CD8-positive, alpha-beta memory T cell (primary cell): ENCODE measurements at places on chromosomes 7 and 10. TPM values are rescaled to one million over a fixed set of nuclear protein-coding genes. Genes with fewer than 3 reads are reported as not detected.

The CALHM1 gene
- total RNA-seq, result not detected

The CDHR3 gene
- 0.55 TPM for total RNA-seq

The DRGX gene
- not detected for total RNA-seq

The SERPINE1 gene
- 0.44 TPM for total RNA-seq

- DNase-seq, result no peak
- H3K27me3 ChIP-seq, result no peaks in the 10 kb centered on the region
- no peaks in the 10 kb centered on the region for H3K4me1 ChIP-seq
- H3K36me3 ChIP-seq, result no peaks in the 10 kb centered on the region
- H3K27ac ChIP-seq, result no peak overlapping the region
These were observed 27.2 kb downstream of the ANKRD16 start for GRCh38 chr10:5862360-5862961.

- no peak overlapping the region for H3K27ac ChIP-seq
- no peaks in the 10 kb centered on the region for H3K4me1 ChIP-seq
- H3K36me3 ChIP-seq, result no peaks in the 10 kb centered on the region
- DNase-seq, result no peak
- no peak overlapping the region for H3K4me3 ChIP-seq
These were observed 7.7 kb upstream of the COBL start for GRCh38 chr7:51324206-51324898.

GRCh38 chr7:80945976-80946375, 27.1 kb upstream of the SEMA3C start:
- no peaks in the 10 kb centered on the region for H3K36me3 ChIP-seq
- no peak overlapping the region for H3K4me3 ChIP-seq
- no peak overlapping the region for H3K27ac ChIP-seq

DNA sequence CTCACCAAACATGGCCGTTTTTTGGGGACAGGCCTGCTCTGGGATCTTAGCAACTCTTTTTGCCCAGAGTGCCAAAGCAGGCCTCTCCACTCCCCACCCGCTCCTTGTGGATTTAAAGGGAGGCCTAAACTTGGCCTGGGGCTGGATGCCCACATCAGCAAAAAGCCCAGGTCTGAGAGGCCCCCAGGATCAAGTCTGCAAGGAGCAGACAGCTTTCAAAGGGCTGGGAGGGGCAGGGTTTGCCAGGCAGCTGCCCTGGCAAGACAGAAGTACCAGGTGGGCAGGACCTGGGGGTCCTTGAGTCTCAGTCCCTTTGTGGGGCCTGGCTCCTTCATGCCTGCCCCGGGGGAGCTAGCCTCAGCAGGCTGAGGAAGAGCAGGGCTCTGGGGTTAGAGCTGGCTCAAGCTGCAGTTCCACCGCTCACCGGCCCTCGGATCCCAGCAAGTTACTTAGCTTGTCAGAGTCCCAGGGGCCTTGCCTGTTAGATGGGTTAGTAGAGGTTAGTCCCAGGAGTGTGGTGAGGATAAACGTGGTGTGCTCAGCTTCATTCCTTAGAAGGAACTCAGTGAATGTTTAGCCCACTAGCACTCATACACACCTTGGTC, 56.2 kb downstream of the ARHGAP22 start:
- H3K27ac ChIP-seq, result no peak overlapping the region
- H3K4me1 ChIP-seq, result no peaks in the 10 kb centered on the region
- no peaks in the 10 kb centered on the region for H3K27me3 ChIP-seq
- H3K36me3 ChIP-seq, result no peaks in the 10 kb centered on the region
- no peak overlapping the region for H3K4me3 ChIP-seq
- no peak for DNase-seq

DNA sequence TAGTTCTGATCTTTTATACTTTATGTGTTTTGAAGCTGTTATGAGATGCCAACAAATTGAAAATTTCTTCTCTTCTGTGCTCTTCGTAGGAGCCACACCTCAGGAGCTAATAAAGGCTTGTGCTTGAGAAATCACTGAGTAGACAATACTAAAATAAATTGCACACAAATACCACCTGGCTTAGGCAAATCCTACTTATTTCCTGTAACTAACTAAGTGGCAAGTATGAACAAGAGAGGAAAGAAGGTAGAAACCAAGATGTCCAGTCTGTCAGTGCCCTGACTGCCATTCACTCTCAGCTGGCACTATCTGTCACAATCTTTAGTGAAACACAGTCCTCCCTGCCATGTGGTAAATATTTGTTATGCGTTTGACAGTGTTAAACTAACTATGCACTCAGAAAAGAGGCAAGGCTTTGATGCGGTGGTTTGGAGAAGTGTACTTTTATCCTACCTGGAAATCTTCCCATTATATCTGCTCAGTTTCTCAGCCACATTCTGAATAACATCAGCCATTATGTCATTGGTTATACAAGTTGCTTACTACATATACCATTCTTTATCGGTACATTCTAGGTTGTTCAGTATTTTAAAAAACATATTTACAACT, 293.4 kb upstream of the VWC2 start:
- H3K4me3 ChIP-seq, result no peak overlapping the region
- no peaks in the 10 kb centered on the region for H3K27me3 ChIP-seq
- H3K27ac ChIP-seq, result no peak overlapping the region
- H3K36me3 ChIP-seq, result no peaks in the 10 kb centered on the region
- DNase-seq, result no peak

DNA sequence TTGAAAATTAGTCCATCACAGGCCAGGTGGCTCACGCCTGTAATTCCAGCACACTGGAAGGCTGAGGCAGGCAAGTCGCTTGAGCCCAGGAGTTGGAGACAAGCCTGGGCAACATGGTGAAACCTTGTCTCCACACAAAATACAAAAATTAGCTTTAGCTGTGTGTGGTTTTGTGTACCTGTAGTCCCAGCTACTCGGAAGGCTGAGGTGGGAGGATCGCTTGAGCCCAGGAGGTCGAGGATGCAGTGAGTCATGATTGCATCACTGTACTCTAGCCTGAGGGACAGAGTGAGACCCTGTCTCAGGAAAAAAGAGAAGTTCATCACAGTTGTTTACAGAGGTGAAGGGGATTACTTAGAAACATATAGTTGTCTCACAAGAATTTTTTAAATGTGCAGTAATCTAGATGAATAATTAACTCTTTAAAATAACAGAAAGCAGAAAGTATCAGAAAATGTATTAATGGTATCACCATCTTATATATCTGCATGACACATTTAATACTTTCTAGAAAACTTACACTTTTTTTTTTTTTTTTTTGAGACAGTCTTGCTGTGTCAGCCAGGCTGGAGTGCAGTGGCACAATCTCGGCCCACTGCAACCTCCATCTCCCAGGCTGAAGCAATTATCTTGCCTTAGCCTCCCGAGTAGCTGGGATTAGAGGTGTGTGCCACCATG, 8.9 kb downstream of the LCOR start:
- no peak overlapping the region for H3K4me3 ChIP-seq
- no peaks in the 10 kb centered on the region for H3K27me3 ChIP-seq
- no peak for DNase-seq
- H3K27ac ChIP-seq, result no peak overlapping the region
- no peaks in the 10 kb centered on the region for H3K36me3 ChIP-seq

- H3K27me3 ChIP-seq, result no peaks in the 10 kb centered on the region
- H3K4me1 ChIP-seq, result no peaks in the 10 kb centered on the region
- no peak for DNase-seq
- no peaks in the 10 kb centered on the region for H3K36me3 ChIP-seq
- H3K27ac ChIP-seq, result no peak overlapping the region
- H3K4me3 ChIP-seq, result no peak overlapping the region
These were observed 151.4 kb downstream of the CDH23 start for GRCh38 chr10:71547876-71548846.

GRCh38 chr10:76453997-76454396, 1022.6 kb downstream of the LRMDA start:
- no peaks in the 10 kb centered on the region for H3K27me3 ChIP-seq
- no peaks in the 10 kb centered on the region for H3K36me3 ChIP-seq
- H3K4me1 ChIP-seq, result no peaks in the 10 kb centered on the region
- H3K4me3 ChIP-seq, result no peak overlapping the region
- H3K27ac ChIP-seq, result no peak overlapping the region

DNA sequence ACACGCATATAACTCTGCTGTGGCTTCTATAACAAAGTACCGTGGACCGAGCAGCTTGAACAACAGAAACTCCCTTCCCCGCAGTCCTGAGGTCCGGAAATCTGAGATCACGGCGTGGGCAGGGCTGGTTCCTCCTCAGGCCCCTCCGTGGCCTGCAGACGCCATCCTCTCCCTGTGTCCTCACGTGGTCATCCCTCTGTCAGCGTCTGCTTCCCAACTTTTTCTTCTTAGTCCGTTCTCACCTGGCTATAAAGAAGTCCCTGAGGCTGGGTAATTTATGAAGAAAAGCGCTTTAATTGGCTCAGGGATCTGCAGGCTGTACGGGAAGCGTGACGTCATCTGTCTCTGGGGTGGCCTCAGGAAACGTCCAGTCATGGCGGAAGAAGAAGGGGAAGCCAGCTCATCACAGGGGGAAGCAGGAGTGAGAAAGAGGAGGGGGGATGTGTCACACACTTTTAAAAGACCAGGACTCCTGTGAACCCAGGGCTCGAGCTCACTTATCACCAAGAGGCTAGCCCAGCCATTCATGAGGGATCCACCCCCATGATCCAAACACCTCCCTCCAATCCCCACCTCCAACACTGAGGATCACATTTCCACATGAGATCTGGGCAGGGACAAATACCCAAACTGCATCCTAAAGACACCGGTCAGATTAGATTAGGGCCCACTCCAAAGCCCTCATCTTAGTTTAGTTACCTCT, 91.2 kb upstream of the INSIG1 start:
- peak overlapping the region; percentile 91 for H3K27ac ChIP-seq
- peak overlapping the region; percentile 70 for H3K4me3 ChIP-seq
- peaks cover 22% of the 10 kb centered on the region for H3K4me1 ChIP-seq
- H3K36me3 ChIP-seq, result no peaks in the 10 kb centered on the region
- DNase-seq, result no peak

GRCh38 chr10:767794-768193, 78.3 kb upstream of the DIP2C start:
- no peak overlapping the region for H3K27ac ChIP-seq
- no peaks in the 10 kb centered on the region for H3K36me3 ChIP-seq
- no peak overlapping the region for H3K4me3 ChIP-seq
- no peaks in the 10 kb centered on the region for H3K4me1 ChIP-seq
- no peaks in the 10 kb centered on the region for H3K27me3 ChIP-seq
- DNase-seq, result no peak

DNA sequence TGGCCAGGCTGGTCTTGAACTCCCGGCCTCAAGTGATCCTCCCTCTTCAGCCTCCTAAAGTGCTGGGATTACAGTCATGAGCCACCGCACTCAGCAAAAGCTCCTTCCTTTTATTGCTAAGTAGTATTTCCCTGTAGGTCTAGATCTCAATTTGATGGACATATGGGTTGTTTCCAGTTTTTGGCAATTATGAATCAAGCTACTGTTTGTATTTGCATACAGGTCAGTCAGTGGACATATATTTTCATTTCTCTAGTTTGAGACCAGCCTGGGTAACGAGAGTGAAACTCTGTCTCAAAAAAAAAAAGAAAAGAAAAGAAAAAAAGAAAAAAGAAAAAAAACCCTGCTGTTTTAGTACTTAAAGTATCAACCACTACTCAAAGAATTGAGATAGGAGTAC, 6.4 kb upstream of the PRKRIP1 start:
- no peak for DNase-seq
- no peak overlapping the region for H3K4me3 ChIP-seq
- no peaks in the 10 kb centered on the region for H3K27me3 ChIP-seq
- no peak overlapping the region for H3K27ac ChIP-seq
- H3K4me1 ChIP-seq, result no peaks in the 10 kb centered on the region
- no peaks in the 10 kb centered on the region for H3K36me3 ChIP-seq

DNA sequence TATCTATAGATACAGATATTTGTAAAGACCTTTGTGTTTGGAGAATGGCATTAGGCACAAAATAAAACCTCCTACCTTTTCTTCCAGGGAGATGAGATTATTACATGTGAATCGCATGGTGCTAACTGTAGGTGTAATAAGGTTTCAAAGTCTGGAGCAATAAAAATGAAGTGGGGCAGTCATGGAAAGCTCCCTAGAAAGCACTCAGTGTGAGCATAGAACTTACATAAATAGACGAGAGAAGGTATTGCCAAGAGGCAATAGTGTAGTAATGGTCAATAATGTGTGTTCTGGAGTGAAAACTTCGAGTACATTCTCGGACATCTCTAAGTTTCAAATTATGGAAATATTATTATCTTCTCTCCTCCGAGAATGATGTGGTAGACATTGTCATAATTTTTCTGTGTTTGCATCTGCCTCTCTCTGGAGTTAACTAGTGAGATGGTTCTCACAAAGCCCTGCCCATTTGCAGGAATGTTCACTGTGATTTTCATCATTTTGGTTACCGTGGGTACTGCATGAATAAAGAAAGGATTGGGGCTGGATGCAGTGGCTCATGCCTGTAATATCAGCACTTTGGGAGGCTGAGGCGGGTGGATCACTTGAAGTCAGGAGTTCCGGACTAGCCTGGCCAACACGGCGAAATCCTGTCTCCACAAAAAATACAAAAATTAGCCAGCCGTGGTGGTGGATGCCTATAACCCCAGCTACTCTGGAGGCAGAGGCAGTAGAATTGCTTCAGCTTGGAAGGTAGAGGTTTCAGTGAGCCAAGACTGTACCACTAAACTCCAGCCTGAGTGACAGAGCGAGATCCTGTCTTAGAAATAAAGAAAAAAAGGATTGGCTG, 10.6 kb downstream of the VIM start:
- peaks cover 22% of the 10 kb centered on the region for H3K4me1 ChIP-seq
- no peak overlapping the region for H3K27ac ChIP-seq
- DNase-seq, result no peak
- H3K36me3 ChIP-seq, result peaks cover 44% of the 10 kb centered on the region
- H3K27me3 ChIP-seq, result no peaks in the 10 kb centered on the region
- H3K4me3 ChIP-seq, result no peak overlapping the region

- no peak overlapping the region for H3K4me3 ChIP-seq
- H3K27me3 ChIP-seq, result no peaks in the 10 kb centered on the region
- no peaks in the 10 kb centered on the region for H3K36me3 ChIP-seq
- H3K4me1 ChIP-seq, result no peaks in the 10 kb centered on the region
- no peak overlapping the region for H3K27ac ChIP-seq
These were observed 29.7 kb downstream of the STOX1 start for GRCh38 chr10:68857005-68857404.

DNA sequence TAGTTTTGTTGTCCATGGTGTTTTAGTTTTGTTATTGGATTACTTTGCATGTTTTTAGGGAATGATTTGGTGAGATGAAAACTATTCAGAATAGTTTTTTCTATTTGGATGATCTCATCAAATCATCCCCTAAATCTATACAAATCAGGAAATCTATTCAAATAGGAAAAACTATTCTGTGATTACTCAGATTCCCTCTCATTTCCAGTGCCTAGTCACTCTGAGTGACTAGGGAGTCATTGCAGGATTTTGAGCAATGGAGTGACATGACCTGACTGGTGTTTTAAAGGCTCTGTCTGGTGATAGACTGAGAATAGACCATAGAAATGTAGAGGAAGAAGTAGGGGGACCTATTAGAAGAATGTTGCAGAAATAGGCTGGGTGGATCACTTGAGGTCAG, 72.4 kb downstream of the TPST1 start:
- H3K4me1 ChIP-seq, result no peaks in the 10 kb centered on the region
- DNase-seq, result no peak
- no peak overlapping the region for H3K27ac ChIP-seq
- no peaks in the 10 kb centered on the region for H3K27me3 ChIP-seq

- H3K4me1 ChIP-seq, result no peaks in the 10 kb centered on the region
- DNase-seq, result no peak
- H3K36me3 ChIP-seq, result no peaks in the 10 kb centered on the region
These were observed 779 bp downstream of the C1QL3 start for GRCh38 chr10:16520900-16521299.

- H3K4me1 ChIP-seq, result no peaks in the 10 kb centered on the region
- H3K27ac ChIP-seq, result no peak overlapping the region
- H3K27me3 ChIP-seq, result no peaks in the 10 kb centered on the region
- no peak for DNase-seq
- no peak overlapping the region for H3K4me3 ChIP-seq
These were observed 81.6 kb downstream of the CDK14 start for GRCh38 chr7:90677486-90678404.

- H3K4me3 ChIP-seq, result no peak overlapping the region
- no peaks in the 10 kb centered on the region for H3K4me1 ChIP-seq
- DNase-seq, result no peak
These were observed 188.5 kb downstream of the SNX10 start for GRCh38 chr7:26480156-26480555.
